Lower lobe of right lung (tissue), 2 donors: ENCODE measurements at places on chromosomes 12 and 14.

- DNase-seq, result no peak
These were observed 1.6 kb downstream of the AMN1 start for GRCh38 chr12:31727192-31727591.

GRCh38 chr14:69288011-69288771, 28.2 kb downstream of the GALNT16 start:
- no peak for DNase-seq

DNA sequence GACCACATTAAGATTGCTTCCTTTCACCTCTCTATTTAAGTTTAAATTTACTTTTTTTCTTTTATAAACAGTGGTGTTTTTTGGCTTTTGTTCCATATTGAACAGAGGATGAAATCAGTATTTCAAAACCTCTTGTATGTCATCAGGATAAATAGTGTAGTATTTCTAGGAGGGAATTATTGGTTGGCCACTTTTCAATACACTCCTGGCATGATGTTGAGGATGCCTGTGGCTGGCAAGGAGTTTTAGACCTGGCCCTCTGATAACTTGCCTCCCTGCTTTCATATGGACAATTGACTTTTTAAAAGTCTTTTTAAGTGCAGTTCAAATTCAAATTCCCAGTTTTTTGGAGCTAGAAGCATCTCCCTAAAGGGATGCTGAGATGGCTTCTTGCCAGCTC, 9.8 kb downstream of the TMTC2 start:
- DNase-seq, result no peak

- DNase-seq, result no peak
These were observed 27.8 kb upstream of the BDKRB2 start for GRCh38 chr14:96176811-96177211.

GRCh38 chr12:6866920-6867412, 365 bp upstream of the TPI1 start:
- peak; percentile 91 for DNase-seq

DNA sequence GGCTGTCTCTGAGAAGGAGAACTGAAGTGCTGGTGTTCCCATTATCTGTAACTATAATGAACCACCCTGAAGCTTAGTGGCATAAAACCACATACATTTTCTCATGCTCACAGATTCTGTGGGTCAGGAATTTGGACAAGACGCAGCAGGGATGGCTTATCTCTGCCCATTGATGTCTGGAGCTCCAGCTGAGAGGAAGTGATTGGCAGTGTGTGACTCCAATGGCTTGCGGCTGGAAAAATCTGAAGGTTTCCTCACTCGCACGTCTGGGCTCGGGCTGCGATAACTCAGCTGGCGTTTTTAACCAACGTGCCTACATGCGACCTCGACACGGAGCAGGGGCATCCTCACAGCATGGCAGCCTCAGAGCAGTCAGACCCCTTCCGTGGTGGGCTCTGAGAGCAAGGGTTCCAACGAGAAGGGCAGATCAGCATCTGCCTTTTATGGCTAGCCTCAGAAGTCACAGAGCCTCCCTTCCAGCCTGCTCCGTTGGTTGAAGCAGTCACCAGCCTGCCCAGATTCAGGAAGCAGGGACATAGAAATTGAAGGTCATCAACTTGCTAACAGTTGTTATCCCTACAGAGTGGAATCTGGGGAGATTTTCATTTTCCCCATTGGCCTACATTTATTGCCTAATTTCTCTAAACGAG, 143.3 kb upstream of the BCL2L14 start:
- DNase-seq, result no peak

- peak; percentile 61 for DNase-seq
These were observed 3.4 kb upstream of the DHH start for GRCh38 chr12:49098035-49098451.

- DNase-seq, result no peak
These were observed 32.6 kb downstream of the TNFAIP2 start for GRCh38 chr14:103155826-103156394.

- no peak for DNase-seq
These were observed 216.9 kb downstream of the NTF3 start for GRCh38 chr12:5648692-5649359.

GRCh38 chr12:42444192-42444943, 118.4 kb downstream of the PPHLN1 start:
- no peak for DNase-seq

- no peak for DNase-seq
These were observed 116.4 kb downstream of the LRIG3 start for GRCh38 chr12:58803908-58804307.

DNA sequence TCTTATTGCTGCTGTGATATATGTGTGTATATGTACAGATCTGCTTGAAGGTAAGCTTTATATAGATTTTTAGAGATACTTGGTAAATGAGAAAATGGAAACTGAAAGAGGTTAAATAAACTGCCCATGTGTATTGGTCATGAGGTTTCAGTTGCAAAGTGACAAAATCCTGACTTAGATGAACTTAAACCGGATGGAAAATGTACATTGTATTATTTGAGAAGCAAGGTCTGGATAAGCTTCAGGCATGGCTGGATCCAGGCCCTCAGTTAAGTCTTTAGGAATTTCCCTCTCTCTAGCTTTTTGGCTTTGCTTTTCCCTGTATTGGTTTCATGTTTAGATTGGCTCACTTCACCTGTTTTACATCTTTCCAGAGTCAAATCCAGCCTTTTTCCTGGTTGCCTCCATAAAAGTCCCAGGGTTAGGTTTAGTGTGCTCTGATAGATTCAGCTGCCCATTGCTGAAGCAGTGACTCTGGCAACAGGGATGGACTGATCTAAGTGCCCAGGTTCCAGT, 21.0 kb upstream of the MAP1LC3B2 start:
- DNase-seq, result no peak

DNA sequence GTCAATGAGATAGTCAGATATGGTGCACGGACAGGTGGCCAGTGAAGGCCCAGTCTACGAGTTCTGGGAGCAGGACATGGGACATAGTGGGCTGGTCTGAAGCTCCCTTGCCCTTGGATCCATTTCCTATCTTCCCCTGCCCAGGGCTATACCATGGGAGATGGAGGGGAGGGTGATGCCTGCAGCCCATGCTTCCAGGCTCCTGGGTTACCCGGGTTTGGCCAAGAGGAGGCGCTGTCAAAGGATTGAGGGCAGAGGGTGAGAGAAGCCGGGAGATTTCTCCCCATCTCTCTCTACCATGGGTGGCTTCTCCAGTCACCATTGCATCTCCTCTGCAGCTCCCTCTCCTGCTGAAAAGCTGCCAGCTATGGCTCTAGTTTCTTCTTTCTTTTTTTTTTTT, 52.8 kb upstream of the LHX5 start:
- no peak for DNase-seq

GRCh38 chr12:70691018-70691672, 53.9 kb upstream of the PTPRB start:
- no peak for DNase-seq

DNA sequence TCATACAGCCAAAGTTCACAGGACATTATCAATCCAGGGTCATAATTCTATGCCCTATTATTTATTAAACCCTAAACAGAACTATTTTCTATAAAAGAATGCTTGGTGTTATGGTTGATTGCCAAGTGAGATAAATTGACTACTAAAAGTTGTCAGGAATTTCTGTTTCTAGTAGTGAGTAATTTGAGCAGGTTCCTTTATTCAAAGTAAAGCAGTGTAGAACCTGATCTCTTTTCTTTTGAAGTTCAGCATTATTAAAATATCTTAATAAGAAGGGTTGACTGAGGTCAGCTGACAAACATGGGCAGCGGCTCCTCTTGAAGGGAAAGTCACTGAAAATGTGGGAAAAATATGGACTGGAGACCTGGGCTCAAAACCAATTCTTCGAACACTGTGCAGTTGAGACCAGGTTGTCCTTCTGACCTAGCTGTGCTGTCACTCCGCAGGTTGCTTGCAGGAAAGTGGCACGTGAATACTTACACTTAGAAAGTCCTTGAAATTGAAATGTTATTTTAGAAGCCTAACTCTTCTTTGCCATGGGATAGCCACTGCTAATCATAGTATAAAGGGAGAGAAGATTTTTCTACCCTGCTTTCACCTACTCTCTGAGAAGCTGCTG, 141.0 kb downstream of the RASSF9 start:
- no peak for DNase-seq

DNA sequence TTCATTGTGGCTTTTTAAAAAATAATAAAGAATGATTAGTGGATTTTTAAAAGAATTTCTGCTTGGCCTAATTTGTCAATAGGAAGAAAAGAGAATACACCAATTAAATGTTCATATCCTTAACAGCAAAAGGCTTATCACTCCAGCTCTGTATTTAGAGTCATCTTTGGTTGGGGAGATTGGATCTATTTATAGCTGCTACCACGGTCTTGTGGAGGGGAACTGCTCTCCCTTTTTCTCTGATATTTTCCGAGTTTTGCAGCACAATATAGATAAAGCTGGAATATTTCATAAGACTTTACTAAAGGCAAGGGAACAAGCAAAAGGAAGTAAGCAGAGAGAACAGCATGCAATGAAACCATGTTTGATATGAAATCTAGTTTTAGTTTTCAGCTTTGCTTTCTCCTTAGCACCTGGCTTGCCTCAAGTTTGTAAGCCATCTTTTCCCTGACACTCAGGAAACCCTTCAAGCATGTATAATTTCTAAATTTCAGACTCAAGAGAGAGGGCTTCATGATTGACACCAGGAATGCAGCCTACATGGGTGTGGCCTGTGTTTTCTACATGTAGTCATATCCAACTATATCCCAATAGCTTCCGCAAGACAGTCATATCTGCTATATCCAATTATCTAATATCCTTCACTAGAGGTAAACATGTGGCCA, 35.2 kb downstream of the BRMS1L start:
- no peak for DNase-seq

GRCh38 chr12:131687346-131688125, 23.4 kb upstream of the SFSWAP start:
- no peak for DNase-seq

- DNase-seq, result no peak
These were observed 14.1 kb downstream of the TNS2 start for GRCh38 chr12:53063708-53064612.

- no peak for DNase-seq
These were observed 13.3 kb upstream of the GRIP1 start for GRCh38 chr12:66692170-66692569.

GRCh38 chr14:34379816-34380470, 82.1 kb downstream of the SPTSSA start:
- DNase-seq, result no peak

- DNase-seq, result no peak
These were observed 227.1 kb downstream of the NUBPL start for GRCh38 chr14:31788340-31788739.

GRCh38 chr12:67040861-67041137, 228.4 kb upstream of the CAND1 start:
- no peak for DNase-seq

- no peak for DNase-seq
These were observed 259.2 kb downstream of the MED13L start for GRCh38 chr12:116018282-116018681.

DNA sequence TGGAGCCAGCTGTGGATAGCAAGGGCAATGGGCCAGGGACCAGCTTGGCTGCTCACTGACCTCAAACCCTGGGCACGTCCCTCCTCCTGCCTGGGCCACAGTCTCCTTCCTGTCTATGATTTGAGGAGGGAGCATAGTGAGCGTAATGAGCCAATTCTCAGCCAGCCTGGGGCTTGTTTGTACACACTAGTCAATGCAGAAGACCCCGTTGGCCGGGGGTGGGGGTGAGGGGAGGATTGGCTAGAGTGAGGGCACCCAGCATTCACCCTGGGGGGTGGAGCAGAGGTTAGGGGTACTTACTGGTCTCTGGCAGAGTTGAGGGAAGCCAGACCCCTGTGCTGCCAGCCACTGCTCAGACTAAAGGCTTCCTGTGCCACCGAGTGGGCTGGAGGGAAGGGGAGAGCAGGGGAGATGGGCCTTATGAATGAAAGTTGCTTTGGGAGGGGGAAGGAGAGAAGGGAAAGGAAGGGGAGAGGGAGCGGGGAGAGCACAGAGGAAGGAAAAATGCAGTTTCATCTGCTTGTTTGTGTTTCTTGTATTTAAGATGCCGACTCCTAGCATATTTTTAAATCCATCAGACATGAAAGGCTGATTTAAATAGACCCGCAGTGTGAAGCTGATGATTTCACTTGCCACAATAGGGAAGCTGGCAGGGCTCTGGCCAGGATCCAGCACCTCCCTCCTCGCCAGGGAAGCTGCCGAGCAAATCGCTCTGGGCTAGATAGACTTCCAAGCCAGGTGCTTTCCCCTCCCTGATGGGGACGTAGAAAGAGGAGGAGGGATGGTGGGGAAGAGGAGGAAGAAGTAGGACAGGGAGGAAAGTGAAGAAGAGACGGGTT, 114.0 kb downstream of the PRMT8 start:
- DNase-seq, result no peak

- DNase-seq, result no peak
These were observed 67.8 kb upstream of the EGLN3 start for GRCh38 chr14:34018564-34019244.

- no peak for DNase-seq
These were observed 2.9 kb downstream of the TMEM121 start for GRCh38 chr14:105529319-105529568.

DNA sequence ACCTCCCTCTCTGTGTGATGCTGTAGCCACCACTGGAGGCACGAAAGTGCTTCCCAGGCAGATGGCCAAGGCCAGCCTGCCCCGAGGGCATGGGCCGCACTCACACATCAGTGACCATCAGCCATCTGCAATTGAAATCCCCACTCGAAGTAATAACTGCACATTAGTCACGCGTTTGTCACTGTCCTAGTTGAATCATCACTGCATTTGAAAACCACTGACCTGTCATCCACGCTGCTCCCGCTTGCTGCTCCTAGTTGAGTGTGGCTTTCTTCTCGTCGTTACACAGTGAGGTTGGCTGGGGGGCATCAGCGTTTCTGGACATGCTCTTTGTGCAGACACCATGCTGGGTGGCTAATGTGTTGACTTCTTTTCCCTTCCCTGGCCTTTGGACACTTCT, 176.1 kb downstream of the ADGRD1 start:
- DNase-seq, result no peak

DNA sequence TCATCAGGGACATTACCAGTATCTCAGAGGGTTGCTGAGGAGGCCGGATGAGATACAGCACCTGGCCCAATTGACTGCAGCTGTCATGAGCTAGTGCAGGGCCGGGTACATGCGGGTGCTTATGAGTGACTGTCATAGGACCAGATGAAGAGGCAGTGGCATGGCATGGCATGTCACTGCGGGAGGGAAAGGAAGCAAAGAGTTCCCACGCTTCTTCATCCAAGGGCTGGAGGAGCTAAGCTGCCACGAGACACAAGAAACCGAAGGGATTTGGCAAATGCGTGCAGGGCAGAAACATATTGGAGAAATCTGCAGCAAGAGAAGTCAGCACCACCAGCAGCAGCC, 10.7 kb upstream of the GPX2 start:
- DNase-seq, result no peak

DNA sequence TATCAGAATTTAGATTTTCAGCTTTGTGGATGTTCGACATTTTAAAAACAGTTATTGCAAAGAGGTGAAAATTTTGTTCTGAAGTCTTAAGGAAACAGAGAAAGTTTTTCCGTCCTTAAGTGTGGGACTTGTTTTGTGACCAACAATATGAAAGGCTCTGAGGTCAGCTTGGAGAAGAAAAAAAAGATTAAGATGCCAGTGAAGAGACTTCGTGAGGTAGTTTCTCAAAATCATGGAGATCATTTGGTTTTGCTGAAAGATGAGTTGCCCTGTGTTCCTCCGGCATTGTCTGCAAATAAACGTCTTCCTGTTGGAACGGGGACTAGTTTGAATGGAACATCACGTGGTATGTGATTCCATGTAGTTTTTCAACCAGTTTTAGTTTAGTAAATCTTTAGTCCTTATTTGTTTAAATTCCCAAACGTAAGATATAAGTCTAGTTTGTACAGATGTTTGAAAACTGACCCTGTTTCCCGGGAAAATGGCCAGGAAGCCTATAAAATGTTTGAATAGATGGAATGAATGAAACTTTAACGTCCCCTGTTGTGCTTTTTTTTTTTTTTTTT, 682 bp downstream of the KIAA0586 start:
- DNase-seq, result no peak
